Testis (tissue), 5 donors: ENCODE measurements at places on chromosomes 7 and 10. TPM values are rescaled to one million over a fixed set of nuclear protein-coding genes. Genes with fewer than 3 reads are reported as not detected.

- DNase-seq: no peak
Observed at GRCh38 chr7:36732806-36733205, 8.5 kb upstream of the AOAH start.

Gene SPRN
- 1.7 TPM for total RNA-seq

DNA sequence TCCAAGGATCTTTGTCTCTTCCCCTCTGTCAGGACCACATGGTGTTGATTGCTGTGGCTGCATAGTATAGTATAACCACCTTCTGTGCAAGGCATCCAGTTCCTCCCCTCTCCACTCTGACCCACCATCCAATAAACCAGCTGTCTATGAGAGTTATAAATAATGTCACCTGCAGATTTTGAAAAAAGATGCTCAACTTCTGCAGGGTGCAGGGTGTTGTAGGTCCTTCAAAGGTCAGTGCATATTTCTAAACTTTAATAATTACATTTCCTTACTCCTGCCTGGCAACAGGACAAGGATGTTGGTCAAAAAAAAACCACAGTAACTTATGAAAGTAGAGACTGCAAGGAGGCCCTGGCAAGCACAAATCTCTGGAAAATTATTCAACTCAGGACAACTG is 166.2 kb downstream of the PKD1L1 start:
- DNase-seq: no peak

DNA sequence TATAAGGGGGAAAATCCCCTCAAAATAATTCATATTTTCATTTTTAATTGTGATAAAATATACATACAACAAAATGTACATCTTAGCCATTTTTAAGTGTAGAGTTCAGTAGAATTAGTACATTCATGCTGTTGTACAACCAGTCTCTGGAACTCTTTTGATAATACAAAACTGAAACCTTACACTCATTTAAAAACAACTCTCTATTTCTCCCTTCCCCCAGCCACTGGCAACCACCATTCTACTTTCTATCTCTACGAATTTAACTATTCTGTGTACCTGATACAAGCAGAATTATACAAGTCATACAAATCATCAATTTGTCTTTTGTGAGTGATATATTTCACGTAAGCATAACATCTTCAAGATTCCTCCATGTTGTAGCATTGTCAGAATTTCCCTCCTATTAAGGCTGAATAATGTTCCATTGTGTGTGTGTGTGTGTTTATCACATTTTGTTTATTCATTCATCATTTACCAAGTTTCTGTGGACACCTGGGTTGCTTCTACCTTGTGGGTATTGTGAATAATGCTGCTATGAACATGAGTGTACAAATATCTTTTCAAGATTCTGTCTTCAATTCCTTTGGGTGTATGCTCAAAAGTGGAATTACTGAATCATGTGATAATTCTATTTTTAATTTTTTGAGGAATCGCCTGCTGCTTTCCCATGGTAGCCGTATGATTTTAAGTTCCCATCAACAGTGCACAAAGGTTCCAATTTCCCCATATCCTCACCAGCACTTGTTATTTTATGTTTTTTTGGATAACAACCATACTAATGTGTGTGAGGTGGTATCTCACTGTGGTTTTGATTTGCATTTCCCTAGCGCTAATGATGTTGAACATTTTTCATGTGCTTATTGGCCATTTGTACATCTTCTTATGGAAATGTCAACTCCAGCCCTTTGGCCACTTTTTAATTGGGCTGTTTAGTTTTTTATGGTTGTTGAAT is 4.7 kb upstream of the EBLN1 start:
- no peak for DNase-seq

DNA sequence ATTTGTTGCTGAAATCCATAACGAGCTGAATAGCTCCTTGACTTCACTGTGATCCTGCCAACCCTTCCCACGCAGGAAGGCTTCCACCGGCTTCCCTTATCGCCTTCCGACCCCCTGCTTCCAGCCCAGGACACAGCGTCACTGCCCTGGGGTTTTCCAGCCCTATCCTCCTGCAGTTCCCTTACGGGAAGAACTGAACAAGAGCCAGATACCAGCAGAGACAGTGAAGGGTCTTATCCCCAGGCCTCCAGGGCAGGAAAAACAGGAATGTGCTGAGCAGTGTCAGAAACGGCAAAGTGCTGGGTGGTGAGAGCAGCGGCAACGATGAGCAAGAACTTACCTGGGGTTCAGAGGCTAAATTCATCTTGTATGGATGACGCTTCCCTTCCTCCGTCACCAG is 22.4 kb downstream of the PDLIM1 start:
- DNase-seq: no peak

DNA sequence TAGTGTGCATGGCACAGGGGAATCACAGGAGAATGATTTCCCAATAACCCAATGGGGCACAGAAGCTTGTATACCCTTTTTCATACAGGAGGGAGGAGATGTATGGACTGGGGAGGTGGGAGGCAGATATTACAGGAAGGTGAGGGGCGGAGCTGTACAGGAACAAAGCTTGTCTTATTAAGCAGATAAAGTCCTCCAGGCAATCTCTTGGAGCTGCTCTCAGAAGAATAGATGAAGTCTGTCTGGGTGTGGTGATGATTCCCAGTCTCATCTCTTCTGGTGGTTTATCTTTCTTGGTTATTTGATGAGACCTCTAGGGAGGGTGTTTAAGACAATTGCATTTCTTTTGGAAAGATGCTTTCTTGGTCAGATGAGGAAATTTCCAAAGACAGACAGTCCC is 25.1 kb upstream of the CPA5 start:
- DNase-seq: no peak

GRCh38 chr7:98205162-98205845 is 5.9 kb upstream of the BHLHA15 start:
- DNase-seq: no peak

GRCh38 chr10:114538181-114538906 is 119.7 kb downstream of the ABLIM1 start:
- DNase-seq: no peak

Gene SLC29A4
- total RNA-seq: 15.2 TPM
